ENCODE measurements at places on chromosomes 7 and 10.

DNA sequence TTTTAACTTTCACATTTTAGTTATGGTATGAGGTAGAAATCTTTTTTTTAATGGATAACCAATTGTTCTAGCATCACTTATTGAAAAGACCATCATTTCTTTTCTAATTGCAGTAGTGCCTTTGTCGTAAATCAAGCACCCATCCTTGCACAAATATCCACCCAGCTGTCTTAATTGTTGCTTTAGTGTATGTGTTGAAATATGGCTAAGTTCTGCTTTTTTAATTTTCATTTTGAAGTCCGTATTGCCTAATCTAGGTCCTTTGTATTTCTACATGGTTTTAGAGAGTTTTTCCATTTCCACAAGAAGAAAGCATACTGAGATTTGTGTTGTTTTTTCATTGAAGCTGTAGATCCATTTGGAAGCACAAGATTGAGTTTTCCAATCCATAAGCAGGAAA is 259.6 kb upstream of the SEMA3E start:
- no peak for DNase-seq

DNA sequence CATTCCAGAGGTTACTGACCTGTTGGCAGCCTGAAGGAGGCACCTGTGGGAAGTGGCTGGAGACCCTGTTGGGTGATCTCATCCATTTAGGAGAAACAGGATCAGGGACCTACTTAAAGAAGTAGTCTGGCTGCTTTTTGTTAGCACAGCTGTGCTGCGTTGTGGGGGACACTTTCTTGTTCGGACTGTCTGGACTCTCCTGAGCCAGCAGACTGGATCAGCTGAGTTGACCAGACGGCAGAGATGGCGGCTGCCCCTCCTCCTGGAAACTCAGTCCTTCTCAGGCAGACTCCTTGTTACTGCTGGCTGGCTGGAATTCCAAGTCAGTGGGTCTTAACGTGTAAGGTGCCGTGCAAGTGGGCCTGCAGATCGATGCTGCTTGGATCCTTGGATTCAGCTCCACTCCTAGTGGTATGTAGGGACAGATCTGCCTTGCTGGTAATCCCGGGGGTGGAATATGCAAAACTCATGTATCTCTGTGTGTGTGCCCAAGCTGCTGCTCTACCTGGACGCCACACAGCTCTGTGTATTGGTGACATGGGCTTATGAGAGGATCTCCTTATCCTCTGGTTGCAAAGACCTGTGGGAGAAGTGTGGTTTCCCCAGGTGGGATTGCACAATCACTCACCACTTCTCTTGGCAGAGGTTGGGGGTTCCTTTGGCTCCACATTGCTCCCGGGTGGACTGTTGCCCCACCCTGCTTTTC is 87.3 kb downstream of the CCSER2 start:
- DNase-seq = no peak

DNA sequence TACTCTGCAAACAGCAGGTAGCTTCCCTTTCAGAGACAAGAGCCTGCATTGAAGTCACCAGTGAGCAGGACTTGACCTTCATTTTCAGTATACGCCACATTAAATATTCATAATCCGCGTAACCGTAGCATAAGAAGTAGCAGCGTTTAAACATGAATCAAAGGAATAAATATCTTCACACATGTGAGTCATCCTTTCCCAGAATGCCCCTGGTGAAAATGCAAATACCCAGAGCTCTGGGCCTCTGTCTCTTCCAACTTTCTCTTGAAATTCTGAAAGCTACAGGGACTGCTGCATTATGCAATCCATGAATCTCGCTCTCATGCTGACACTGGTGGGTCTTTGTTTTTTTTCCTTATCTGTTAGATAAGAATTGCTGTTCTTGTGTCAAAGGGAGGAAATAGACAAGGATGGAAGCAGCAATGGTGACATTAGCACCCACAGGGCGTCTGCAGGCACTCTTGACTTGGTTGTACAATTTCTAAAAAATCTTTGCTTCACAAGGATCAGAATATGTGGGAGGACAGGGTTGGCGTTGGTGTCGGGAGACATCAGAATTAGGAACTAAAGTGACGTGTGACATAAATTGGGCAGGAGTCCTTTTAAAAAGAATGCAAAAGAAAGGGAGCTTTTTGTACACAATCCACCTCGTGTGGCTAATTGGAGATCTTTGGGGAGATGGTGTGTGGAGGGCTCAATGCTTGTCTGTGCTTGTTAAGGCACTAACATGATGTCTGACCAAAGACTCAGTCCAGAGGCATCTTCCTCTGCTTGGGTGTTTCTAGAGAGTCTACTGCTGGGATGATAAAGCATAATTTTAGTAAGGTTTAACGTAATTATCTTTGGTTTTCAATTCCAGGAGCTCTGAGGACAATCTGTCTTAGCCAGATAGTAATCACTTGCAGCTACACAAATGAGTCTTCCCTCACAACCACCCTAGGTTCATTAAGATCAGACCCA is 390.3 kb downstream of the KCNMA1 start:
- no peak for DNase-seq

DNA sequence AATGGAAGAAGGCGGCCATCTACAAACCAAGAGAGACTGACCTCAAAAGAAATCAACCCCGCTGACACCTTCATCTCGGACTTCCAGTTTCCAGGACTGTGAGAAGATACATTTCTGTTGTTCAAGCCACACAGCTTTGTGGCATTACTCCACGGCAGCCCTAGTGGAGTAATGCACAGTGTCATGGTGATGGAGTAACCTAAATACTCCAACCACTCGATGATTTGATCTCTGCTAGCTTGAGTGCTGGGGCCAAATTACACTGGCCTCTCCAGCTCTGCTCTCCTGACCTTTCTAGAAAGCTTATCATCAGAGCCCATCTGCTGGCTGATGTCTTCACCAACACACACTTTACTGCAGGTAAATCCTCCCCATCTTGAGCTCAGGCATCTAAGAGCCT is 52.2 kb downstream of the GALNT17 start:
- DNase-seq = no peak

GRCh38 chr7:4871056-4871680 is 9.3 kb upstream of the PAPOLB start:
- DNase-seq = no peak

GRCh38 chr7:28178599-28178998 is 2.0 kb downstream of the JAZF1 start:
- DNase-seq = no peak

- DNase-seq = no peak
Measured at GRCh38 chr10:124409696-124410095, 9.0 kb downstream of the OAT start.

- DNase-seq = no peak
Measured at GRCh38 chr7:106143711-106144337, 31.7 kb upstream of the SYPL1 start.

- DNase-seq = no peak
Measured at GRCh38 chr10:30219971-30220751, 128.9 kb downstream of the MTPAP start.

- DNase-seq = no peak
Measured at GRCh38 chr10:51063659-51064535, 10.4 kb upstream of the PRKG1 start.

DNA sequence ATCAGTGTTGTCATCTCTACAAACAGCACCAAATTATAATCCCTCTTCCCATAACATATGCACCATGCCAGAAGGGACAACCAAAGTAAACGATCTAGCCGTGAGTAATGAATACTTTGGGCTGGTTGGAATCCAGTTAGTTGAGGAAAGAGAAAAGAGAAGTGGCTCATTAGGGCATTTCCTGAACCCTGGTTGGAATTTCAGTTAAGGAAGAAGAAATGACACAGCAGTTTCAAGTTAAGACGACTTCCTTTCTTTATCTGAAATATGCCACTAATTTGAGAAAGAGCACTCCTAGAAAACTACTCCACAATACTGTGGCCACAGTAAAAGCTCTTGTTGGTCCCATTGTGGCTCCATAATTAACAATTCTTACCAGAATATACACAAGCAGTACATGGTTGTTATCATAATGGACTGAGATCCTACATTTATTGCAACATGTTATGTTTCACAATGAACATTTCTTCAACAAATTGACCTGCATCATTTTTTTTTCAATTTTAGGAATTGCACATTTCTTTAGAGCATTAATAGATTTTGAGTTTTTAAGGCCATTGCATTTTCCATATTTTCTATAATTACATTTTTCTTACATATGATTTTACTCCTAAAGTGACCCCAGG is at the start of gene TFEC:
Gene TFEC, minus strand, starts transcription at position 113 of the 626 bp plus-strand sequence. CDS start 46,322 bp downstream, outside the sequence.
- DNase-seq = no peak

- DNase-seq = no peak
Measured at GRCh38 chr10:71620642-71621041, 98.9 kb downstream of the C10orf105 start.

- no peak for DNase-seq
Measured at GRCh38 chr7:11373546-11374142, 400.0 kb downstream of the PHF14 start.

DNA sequence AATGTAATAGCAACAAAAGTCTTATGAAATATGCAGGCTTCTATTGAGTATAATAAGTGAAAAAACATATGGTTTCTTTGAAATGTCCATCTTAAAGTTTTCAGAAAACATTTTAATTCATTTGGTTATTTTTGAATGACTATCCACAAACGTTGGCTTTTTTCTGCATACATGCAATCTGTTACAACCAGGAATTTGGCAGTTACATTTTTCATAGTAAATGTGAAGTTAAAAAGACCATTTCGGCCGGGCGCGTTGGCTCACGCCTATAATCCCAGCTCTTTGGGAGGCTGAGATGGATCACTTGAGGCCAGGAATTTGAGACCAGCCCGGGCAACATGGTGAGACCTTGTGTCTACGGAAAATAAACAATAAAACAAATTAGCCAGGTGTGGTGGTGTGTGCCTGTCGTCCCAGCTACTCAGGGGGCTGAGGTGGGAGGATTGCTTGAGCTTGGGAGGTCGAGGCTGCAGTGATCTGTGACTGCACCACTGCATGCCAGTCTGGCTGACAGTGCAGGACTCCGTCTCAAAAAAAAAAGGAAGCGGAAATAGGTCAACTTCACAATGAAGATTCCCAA is 73.9 kb upstream of the NMT2 start:
- DNase-seq = no peak
